ENCODE measurements at places on chromosomes 12 and 14.

- peak; percentile 56 for DNase-seq
Observed at GRCh38 chr12:48000878-48001504, 3.3 kb downstream of the COL2A1 start.

DNA sequence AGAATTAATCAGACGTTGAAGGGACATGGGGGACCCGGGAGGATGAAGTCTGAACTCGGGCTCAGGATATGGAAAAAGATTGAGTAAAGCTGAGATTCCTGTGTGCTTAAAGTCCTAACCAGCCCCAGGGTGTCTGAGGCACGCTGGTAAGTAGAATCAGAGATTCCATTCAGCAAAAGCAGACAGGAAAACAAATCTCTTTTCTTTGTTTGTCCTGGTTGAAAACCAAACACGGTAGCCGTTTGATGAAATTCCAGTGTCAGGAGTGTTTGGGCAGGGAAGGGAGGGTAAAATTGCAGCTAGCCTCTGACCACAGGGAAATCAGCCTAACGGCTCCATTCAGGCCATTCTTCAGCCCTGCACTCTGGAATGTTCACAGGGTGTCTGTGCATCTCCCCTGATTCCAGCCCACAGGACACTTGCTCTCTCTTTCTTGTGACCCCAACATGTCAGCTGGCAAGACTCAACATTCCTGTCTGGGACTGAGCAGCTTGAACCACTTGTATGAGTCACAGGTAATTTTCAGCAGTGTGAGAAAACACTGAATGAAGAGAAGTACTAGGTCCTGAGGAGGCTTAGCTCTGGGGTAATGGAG is 31.0 kb downstream of the NINJ2 start:
- DNase-seq, result peak; percentile 13

GRCh38 chr12:26203167-26203780 is 7.9 kb downstream of the SSPN start:
- no peak for DNase-seq

DNA sequence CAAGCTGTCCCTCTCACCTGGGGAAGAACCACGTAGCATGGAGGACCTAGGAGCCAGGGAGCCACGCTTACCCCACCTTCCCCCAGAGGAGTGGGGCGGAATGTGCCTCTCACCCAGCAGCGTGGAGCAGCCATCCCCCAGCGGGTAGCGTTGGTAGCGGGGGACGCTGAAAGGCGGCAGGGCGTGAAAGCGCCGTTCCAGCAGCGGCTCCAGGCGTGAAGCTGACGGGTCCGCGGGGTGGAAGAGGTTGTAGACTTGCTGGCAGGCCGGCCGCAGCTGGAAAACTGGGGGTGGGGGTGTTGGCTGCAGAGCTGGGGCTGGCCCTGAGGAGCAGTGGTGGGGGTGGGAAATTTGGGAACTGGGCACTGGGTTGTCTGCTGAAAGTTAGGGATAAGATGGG is 11.9 kb downstream of the ARL6IP4 start:
- peak; percentile 69 for DNase-seq

- no peak for DNase-seq
Observed at GRCh38 chr14:102501751-102502315, 7.7 kb downstream of the ANKRD9 start.

DNA sequence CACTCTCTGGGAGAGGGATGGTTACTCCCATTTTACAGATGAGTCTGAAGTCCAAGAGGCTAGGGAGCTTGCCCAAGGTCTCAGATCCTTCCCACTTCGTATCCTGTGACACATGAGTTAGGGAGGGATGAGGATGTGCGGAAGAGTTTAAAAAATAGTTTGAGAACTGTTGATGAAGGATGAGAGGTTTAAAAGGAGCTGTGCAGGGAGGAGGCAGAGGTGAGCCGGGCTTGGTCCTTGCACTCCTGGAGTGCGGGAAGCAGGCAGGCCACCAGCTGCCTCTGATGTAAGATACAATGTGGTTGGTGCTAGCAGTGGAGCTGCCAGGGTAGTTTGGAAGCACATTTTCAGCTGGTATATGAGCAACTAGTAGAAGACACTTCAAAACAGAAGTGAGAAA is 46.5 kb downstream of the TSPAN9 start:
- no peak for DNase-seq

DNA sequence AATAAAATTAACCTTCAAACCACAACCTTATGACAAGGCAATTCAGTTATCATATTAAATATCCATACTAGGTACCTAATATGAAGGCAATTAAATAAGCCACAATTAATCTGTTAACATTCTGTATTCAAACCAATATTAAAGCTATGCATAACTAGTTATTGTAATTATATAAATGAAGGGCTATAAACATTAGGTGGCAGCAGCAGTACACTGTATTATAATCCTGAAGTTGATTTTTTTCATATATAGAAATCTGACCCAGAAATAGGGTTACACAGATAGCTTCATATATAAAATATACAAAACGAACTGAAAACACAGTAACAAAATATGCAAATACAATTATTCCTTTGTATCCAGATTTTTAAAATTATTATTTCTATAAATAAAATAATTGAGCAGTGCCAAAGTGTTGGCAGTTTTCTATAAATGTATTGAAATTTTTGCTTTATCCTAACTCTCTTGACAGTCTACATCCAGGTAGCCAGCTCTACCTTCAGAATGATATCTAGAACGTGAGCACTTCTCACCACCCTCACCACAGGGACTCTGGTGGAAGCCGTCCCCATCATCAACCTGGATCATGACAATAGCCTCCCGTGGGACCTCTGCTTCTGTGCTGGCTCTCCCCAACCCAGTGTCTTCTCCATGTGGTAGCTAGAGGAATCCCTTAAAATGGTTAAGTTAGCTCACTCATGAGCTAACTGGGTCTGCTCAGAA is 136.2 kb downstream of the MED13L start:
- no peak for DNase-seq

DNA sequence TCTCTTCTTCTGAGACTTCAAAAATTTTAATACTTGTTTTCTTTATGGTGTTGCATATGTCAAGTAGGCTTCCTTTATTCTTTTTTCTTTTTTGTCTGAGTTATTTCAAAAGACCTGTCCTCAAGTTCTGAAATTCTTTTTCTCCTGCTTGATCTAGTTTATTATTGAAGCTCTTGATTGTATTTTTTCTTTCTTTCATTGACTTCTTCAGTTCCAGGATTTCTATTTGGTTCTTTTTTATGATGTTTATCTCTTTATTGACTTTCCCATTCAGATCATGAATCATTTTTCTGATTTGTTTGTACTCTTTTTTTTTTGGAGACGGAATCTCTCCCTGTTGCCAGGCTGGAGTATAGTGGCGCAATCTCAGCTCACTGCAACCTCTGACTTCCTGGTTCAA is 34.1 kb downstream of the IFT43 start:
- no peak for DNase-seq

DNA sequence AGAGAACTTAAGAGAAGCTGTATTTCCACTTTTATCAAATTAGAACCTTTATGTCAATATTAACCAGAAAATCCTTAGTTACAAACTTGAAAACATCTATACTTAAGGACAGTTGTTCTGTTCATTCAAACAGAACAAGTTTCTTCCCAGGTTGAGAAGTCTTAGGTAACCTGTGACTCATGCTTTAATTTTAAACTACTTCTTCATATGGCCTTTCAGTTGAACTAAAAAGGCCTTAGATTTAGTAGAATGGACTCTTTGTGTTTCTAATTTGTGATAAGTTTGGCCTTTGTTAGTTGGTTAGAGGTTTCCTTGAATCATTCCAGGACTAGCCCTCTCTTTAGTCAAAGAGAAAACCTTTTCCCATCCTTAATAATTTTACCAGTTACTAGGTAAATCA is 274.2 kb downstream of the FUT8 start:
- no peak for DNase-seq

- DNase-seq, result no peak
Observed at GRCh38 chr12:49330032-49330619, 6.9 kb downstream of the C1QL4 start.

- DNase-seq, result peak; percentile 94
Observed at GRCh38 chr12:57754411-57755193, at the start of gene MARCHF9. Gene MARCHF9 (plus strand): TSS chr12:57755103. CDS start chr12:57755529, 426 bp downstream.

DNA sequence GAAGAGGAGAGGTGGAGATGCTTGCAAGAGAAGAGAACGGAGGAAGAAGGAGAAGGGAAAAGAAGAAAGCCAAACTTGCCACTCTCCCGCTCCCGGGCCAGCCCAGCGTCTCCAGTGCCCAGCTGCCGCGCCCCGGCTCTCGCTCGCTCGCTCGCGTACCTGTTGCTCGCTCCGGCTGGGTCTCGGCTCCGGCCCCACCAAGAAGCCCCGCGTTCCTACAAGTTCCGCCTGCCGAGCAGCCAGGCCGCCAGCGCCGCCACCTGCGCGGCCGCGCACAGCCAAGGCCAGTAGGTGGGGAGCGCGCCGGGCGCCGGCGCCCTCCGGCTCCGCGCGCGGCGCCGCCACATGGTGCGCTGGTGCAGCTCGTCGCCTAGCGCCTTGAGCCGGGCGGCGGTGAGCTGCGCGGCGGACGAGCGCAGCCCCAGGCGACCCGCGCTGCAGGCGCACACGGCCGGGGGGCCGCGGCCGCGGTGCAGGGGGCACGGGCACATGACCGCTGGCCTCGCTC is 370 bp downstream of the HRK start:
- DNase-seq, result peak; percentile 81

DNA sequence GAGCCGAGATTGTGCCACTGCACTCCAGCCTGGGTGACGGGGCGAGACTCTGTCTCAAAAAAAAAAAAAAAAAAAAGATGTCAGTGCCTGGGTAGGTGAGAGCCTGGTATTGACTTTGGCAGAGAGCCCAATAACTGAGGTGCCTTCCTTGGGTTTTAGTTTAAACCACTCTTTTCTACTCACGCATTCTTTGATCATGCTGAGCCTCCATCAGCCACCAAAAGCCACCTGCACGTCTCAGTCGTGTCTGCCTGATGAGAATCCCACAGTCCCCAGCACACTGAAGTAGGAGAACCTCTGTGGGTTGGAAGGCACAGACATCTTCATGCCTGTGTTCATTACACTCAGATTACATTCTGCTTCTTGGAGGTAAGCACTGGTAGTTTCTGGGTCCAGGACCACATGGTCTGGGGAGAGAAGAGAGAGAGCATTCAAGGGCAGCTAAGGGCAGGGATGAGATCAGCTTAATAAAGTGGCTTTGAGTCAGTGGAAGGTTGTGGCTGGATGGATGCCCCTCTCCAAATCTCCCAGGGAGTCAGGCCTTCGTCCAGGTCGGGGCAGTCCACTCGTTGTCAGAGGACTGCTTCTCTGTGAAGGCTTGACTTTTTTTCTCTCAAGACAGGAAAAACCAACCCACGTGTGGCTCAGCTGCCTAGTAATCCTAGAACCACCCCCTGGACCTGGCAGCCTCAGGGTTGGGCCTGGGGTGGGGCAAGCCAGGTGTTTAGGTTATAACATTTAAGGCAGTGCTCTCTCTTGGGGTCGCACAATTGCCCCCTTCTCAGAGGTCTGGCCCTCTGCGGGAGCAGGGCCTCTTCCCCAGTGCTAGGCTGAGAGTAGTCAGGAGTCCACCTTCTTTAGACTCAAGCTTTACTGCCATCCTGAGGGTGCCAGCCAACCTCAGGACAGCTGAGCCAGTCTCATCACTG is 32.6 kb upstream of the MAX start:
- no peak for DNase-seq

- no peak for DNase-seq
Observed at GRCh38 chr12:78402366-78403134, 462.0 kb upstream of the SYT1 start.

- DNase-seq, result no peak
Observed at GRCh38 chr12:93758801-93759373, 81.7 kb downstream of the CRADD start.

GRCh38 chr14:69152902-69153151 is at the start of gene DCAF5:
Gene DCAF5 (minus strand): TSS chr14:69153119. CDS start chr14:69152978, 141 bp downstream.
- DNase-seq, result peak; percentile 99

DNA sequence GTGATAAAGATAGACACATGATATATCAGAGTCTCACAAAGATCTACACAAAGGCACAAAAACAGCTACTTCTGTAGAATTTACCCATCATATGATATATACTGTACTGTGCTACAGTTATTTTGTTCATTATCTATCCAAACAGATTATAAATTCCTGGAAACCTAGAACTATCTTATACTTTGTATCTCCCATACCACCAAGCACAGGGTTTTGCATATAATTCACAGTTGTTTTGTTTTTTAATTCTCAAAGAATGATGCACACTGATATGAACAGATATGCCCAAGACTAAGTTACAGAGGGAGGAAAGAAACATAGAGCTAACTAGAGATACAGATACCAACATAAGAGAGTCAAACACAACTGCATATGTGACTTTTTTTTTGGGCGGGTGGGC is 3.4 kb downstream of the PRKAG1 start:
- no peak for DNase-seq

DNA sequence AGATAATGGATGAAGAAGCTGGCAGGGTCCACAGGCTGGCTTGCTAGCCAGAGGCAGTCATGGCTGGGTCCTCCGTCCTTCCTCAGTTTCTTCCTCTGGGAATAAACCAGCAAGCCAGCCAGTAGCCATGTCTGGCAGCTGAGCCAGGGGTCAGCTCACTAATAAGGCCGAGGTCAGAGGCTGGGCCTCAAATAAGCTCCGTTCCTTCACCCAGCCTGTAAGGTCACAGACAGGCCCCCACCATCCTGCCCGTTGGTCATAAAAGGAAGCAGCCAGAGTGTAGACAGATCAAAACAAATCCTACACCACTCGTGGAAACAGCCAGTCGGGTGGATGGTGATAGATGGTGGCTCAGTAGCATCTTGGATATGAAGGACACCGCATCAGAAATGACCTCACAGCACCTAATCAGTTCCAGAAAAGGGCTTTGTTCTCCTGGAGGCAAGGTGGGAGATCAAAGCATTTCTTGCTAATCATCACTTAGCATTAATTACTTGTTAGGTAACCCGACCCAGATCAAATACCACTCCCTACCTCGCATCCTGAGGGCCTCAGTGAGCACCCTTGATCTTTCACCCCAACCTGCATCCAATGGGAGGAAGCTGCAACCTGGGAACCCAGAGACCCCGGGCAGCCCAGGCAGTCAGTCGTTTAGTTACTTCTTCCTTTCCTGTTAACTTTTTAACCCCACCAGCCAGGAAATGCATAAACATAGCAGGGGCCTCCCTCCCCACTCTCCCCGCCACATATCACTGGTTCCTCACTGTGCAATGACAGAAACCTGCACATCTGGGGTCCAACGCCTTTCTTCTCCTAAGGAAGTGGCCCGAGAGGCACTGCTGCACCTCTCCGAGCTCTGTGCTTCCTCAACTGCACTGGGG is 90.2 kb downstream of the KDM2B start:
- DNase-seq, result no peak

- DNase-seq, result peak; percentile 72
Observed at GRCh38 chr12:124495194-124495983, 72.0 kb downstream of the NCOR2 start.

DNA sequence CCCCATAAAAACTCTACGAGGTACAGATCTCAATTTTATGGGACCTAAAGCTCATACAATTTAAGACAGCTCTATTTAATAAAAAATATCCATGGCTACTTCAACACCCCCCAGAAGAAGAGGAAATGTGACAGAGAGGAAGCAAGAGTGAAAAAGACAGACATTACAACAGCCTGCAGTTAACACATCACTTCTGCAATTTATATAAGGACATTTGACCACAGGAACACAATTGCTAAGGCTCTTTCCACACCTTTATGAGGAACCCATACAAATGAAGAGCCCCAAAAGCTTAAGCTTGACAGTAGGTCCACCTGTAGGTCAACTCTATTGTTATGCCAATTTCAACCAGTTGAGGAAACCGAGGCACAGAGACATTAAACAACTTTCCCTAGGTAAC is 5.6 kb downstream of the OR10P1 start:
- DNase-seq, result no peak
